ENCODE measurements at places on chromosomes 5 and 9.

- DNase-seq, result no peak
Measured at GRCh38 chr9:35269919-35270318, 108.1 kb downstream of the UNC13B start.

DNA sequence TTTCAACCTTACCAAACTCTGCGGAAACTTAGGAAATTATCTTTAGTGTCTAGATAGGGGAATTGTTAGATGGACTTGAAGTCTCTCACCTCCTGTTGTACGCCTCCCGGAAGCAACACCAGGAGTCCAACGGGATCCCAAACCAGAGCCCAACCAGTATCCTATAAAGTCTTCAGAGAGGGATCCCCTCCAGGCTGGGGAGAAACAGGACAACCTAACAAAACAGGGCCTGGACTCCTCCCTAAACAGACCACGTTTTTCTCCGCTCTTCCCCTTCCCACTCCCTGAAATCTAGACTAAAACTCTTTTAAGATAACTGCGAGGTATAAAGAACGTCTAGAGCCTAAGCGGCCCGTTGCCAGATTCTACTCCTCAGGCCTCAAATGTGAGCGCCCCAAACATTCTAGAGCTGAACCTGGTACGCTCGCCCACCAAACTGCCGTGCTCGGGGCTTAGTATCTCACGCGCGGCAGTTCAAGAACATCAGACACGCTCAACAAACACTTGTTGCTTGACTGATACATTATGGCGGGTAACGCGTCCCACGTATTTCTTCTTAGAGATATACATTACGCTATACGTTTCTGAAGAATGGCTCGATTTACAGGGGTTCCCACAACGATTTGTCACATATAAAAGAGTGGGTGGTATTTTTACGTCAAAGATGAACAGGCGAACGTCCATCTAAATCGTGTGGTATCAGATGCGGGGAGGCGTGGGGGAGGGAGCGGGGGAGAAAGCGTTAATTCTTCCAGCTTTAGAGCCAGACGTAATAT is 663 bp upstream of the SMIM27 start:
- DNase-seq, result no peak

DNA sequence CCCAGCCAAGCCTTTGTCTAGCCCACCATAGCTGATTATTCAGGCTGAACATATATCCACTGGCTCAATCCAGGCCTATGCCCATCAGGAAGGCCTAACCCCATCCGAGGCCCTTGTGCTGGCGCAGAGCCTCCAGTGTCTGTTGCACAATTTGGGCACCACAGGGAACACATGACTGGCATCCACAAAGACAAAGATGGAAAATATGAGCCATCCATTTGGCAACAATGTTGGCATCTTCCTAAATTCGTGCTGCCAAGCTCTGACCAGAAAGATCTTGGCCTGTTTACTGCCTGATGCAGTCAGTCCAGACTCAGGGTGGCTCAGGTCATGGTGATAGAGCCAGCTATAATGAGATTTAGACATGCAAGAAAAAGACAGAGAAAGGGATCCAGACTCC is 233.8 kb downstream of the PIK3R1 start:
- DNase-seq, result no peak

- DNase-seq, result no peak
Measured at GRCh38 chr9:93962017-93962416, 6.9 kb upstream of the BARX1 start.

DNA sequence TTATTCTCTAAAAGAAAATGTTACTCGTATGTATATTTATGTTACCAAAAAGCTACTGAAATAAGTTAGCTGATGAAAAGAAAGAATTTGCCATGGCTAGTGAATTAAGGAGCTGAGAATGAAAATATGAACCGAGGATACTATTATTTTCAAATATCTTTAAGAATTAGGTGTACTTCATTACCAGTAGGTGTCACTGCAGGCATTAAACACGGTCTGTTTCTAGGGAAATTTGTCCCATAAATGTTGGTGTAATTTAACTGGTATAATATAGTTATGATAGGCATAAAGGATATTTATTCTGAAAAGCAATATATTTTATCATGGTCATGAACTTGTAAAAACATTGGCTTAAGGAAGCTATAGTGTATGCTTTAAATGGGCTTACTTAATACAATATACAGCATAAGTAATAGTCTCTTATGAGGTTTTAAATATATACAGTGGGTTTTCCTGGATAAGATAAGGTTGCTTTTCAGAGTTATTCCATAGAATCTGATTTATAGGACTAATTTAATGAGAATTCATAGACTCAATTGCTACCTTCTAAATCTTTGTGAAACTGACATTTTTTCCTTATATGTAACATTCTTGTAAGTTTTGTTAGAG is 72.4 kb upstream of the MPDZ start:
- no peak for DNase-seq

DNA sequence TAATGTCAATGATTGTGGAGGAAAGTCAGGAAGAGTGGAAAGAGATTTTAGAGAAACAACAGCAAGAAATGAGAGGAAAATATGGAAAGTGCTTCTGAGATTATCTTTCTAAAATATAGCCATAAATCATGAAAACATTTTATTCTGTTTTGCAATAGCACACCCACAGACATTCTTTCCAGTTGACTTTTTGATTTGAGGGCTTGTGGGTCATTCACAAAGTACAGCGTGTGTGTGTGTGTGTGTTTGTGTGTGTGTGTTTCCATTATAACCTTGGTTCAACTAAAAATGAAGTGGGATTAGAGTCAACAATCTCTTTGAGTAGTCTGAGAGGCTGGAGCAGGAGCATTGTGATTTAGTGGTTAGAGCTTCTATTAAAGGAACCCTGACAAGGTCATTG is 116.6 kb upstream of the GAS1 start:
- no peak for DNase-seq

GRCh38 chr5:13278148-13278547 is 666.3 kb downstream of the DNAH5 start:
- DNase-seq, result no peak

- no peak for DNase-seq
Measured at GRCh38 chr5:145697251-145697990, 137.7 kb downstream of the PRELID2 start.

Measured in occipital lobe (tissue), 3 donors.